Activated T-cell treated with anti-CD3 and anti-CD28 coated beads, Interleukin-2, amount 50 U/mL, for 1 hour (primary cell): ENCODE measurements at places on chromosomes 1 and 21.

DNA sequence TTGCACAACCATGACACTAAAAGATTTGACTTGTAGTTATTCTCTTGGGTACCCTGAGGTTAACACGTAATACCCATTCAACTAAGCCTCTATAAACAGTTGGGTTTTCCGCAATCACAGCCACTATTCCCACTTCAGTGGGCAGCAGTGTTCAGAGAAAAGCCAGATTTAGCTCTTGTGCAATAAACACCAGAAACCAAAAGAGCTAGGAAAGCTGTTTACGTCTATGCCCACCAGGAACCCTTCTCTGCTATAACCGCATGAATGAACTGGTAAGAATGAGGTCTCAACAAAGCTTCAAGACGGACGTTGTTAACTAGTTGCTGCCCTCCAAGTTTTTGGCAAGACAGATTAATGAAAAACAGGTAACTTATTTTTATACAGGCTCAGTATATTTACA, 101.3 kb downstream of the SLC45A1 start:
- DNase-seq: no peak

DNA sequence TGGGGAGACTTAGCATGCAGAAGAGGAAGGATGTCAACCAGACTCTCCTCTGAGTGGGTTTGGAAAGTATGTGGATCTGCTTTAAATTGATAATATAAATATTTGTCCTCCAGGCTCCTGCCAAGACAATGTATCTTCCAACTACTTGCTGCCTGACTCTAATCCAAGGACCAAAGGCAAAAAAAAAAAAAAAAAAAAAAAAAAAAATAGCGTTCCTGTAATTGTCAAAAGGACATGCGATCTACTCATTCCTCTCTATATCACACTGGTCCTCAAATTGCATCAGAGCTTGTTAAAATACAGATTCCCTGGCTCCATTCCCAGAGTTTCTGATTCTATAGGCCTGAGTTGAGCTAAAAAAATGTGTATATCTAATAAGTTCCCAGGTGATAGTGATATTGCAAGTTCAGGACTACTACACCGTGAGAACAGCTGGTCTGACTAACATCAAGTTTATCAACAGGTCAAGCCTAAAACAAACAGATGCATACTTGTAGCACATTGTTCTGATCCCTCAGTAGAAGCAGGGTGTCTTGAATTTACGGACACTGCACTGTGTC, 141.3 kb downstream of the TNR start:
- no peak for DNase-seq

DNA sequence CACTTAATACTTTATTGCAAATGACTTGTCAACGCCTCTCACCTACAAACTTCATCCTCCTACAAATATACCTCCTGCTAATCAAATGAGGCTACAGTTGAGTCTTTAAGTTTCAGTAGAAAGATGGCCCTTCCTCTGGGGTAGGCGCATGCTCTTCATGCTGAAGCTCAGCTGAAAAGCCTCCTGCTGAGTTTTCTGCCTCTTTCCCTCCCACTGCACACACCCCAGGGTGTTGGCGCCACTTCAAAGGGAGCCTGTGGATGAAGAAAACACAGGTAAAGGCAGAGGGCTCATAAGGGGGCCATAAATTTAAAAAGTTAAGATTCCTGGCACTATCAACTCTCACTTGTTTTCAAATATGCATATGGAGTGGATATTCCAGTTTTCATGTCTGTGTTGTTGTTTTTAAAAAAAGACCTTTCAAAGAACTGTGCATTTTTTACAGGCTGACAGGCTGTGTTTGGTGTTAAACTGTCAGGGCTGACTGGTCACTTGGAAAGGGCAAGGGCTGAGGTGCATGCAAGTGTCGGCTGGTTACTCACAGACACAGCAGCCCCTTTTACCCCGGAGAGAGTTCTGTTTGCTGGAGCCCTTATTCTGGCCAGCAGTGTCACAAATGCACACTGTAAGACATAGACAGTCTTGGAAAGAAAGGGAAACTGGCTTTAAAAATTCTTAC, 42.9 kb upstream of the LGALS8 start:
- no peak for DNase-seq

DNA sequence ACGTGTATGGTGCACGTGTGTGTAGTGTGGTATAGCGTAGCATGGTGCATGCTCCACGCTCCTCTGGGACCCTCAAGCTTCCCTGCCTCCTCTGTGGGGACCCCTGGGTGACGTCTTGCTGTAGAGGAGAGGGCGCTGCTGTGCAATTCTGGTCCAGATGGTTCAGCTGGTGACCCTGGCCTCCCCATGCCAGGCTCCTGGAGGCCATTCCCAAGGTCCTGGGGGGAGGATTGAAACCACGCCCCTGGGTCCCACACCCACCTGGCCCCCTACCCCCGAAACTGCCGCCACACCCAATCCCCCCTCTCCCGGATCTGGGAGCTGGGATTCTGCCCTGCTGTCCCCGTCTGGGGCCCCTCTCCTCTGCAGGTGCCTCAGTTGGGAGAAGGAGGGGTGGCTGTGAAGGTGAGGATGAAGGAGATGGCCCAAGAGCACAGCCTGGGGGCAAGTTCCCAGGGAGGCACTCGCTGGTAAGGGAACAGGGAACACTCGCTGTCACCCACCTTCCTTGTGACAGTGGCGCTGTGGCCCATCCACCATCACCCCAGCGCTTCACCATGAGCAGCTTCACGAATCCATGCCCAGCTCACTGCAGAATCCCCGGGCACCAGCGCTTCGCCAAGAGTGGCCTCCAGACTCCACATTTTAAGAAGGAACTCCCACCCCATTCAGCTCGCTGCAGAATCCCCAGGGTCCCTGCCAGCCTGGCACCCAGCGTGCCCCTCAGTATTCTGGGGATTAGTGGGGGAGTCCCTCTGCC, 38.0 kb downstream of the WDR4 start:
- DNase-seq: no peak

DNA sequence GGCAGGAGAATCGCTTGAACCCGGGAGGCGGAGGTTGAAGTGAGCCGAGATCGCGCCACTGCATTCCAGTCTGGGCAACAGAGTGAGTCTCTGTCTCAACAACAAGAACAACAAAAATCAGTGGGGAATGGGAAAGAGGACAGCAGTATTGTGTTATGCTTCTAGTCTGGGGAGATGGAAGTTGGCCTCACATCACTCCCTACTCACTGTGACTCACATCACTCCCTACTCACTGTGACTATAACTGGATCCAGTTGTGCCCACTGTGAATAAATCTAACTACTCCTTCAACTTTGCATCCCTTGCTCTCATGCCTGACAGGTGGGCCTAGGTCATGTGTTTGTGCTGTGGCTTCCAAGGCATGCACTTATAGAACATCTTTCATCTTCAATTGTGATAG, 285.4 kb upstream of the USP24 start:
- no peak for DNase-seq

DNA sequence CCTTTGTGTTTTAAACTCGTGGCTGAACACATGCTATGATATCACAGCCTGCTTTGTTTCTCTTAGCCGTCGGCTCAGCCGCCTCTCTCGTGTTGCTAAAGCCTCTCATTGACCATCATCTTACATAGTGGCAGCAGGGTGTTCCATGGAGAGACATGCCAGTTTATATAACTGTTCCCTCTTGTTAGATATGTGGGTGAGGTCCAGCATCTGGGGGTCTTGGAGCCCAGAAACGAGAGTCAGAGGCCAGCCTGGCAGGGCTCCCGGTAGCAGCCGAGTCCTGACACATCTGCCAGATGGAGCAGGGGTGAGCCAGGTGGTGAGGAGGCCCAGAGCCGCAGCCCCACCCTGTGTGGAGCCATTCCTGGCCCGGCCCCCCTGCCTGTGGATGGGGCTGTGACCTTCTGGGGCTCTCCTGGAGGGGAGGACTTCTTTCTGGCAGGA, 11.9 kb downstream of the PODN start:
- peak; percentile 2 for DNase-seq

DNA sequence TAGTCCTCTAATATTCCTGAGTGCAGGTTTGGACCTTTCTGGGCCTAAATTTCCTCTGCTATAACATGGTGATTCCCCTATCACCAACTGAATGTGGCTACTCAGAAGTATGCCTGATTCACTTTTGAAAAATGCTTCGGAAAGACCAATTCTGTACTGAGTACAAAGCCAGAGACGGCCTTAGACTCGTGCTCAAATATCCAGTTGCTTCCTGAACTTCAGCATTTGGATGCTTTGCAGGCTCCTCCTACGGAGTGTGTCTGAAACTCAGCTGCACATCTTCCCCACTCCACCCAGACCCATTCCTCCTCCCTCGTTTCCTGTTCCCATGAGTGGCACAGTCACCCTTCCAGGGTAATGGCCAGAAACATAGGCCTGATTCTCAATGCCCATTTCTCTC, 98.4 kb upstream of the GADD45A start:
- DNase-seq: no peak

DNA sequence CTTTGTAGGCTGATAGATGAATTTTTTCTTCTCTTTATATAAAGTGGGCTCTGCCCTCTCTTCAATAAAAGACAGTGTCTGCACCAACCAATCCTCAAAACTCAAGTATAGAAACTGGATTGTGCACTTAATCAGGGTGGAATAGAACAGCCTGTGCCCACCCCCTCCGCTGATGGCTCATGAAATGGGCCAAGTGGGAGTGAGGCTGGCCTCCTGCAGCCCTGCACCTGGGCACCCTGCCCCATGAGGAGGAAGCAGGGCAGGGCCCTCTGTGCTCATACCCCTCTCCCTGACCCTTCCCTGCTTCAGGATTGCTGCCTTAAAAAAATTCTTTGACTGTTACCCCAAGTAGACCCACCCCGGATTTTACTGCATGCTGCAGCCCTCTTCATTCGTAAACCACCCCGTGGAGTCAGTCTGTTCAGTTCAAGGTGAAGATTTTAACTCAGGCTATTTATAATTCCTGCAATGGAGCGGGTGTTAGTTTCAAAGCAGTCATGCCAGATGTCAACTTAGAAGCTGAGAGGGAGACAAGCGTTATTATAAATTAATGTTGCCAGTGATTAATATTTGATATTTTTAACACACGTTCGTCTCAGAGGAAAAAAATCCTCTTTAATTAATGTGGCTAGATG, 15.8 kb downstream of the PROK1 start:
- DNase-seq: no peak

DNA sequence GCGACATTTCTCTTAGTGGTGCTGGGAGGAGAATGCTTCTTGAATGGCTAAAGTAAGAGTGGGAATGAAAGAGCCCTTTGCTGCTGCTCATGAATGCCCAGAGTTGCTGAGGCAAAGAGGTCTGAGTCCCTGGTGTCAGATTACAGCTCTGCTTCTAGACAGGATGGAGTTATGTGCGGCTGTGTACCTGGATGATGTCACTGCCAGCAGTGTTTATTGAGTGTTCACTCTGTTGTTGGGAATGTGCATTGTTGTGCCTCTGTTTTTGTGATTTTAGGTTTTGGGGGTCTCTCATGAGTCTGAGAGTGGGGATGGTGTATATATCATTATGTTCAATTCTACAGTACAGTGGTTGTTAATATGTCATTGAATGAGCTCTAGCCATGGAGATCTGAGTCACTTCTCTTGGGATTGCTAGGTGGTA, 2.7 kb downstream of the CDC14A start:
- no peak for DNase-seq

DNA sequence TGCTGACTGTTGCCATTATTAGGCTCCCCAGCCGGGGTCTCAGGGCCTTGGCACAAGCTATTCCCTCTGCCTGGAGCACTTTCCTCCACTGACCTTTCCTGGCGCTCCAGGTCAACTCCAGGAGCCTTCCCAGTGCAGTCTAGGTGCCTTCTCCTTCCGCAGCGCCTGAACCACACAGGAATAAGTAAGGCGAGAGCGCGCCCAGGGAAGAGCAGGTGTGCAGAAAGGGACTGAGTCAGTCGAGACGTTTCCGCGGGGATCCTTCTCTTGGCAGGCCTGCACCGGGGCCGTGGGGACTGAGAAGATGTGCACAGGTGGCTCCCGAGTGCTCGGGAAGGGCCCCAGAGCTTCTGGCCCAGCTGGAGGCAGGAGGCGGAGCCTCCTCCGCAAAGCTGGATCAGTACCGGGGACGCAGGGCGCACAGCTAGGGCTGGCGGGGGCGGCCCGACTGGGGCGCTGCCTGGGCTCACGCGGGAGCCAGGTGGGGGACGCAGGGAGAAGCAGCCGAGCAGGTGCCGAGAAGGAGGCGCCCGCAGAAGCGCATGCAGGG, 765 bp upstream of the BMP8A start:
- DNase-seq: no peak

GRCh38 chr1:152198982-152199381, 25.0 kb downstream of the HRNR start:
- no peak for DNase-seq

- DNase-seq: no peak
Observed at GRCh38 chr21:33019885-33020557, 5.7 kb upstream of the OLIG2 start.

GRCh38 chr21:43855955-43856354, 9.1 kb upstream of the AGPAT3 start:
- no peak for DNase-seq

DNA sequence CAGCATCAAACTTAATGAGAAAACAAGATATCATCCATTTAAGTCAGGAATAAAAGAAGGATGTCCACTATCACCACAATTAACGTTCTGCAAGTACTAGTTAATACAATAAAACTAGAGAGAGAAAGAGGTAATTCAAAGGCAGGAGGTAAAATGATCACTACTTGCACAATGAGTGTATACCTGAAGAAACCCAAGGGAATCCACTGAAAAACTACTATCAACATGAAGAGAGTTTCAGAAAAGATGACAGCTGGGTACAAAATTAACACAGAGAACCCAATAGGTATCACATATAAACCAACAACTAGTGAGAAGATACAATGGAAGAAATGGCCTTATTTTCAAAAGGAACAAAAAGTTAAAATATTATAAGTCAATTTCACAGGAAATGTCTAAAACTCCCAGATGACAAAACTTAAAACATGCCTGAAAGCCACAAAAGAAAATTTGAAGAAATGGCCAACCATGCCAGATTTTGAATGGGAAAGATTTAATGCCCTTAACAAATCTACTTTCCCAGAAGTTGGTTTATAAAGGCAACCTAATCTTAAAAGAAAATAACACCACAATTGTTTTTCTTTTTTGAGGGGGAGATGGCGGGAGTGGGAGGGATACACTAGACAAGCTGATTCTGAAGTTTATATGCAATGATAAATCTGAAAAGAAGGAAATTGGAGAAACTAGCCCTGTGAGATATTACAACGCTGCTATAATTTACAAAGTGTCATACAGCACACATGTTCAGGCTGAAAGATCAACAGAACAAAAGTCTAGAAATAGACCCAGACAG, 17.8 kb downstream of the VPS26C start:
- no peak for DNase-seq

DNA sequence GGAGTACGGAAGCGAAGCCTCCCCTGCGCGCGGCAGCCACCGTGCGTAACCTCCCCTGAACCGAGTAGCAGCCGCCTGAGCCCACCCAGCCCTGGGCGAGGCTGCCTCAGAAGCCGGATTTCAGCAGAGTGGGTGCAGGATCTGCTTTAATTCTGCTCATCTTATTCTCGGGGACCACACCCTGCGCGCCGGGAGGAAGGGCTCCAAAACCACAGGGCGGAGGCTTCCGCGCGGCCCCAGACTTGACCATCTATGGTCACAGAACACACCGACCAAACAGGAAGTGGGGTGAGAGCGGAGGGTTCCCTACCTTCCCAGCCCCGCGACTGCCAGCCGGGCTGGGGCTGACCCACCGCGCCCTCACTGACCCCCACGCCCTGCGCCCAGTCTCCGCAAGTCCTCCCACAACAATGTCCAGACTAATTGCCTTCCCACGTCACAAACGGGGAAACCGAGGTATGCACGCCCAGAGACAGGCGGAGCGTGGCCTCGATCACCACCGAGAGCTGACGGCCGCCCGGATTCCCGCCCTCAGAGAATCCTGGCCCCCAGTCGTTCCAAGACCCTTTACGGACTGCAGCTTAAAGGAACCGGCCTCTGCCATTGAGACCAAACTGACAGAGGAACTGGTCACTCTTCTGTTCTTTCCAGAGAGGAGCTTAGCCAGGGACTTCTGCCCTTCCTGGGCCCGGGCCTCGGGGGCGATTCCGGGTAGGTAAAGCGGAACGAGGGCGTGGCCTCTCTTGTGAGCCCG, 595 bp upstream of the CAP1 start:
- DNase-seq: peak; percentile 68
